ENCODE measurements at places on chromosomes 7 and 10.
A peak's percentile ranks its signal among the peaks of the same experiment; 100 is the strongest.

DNA sequence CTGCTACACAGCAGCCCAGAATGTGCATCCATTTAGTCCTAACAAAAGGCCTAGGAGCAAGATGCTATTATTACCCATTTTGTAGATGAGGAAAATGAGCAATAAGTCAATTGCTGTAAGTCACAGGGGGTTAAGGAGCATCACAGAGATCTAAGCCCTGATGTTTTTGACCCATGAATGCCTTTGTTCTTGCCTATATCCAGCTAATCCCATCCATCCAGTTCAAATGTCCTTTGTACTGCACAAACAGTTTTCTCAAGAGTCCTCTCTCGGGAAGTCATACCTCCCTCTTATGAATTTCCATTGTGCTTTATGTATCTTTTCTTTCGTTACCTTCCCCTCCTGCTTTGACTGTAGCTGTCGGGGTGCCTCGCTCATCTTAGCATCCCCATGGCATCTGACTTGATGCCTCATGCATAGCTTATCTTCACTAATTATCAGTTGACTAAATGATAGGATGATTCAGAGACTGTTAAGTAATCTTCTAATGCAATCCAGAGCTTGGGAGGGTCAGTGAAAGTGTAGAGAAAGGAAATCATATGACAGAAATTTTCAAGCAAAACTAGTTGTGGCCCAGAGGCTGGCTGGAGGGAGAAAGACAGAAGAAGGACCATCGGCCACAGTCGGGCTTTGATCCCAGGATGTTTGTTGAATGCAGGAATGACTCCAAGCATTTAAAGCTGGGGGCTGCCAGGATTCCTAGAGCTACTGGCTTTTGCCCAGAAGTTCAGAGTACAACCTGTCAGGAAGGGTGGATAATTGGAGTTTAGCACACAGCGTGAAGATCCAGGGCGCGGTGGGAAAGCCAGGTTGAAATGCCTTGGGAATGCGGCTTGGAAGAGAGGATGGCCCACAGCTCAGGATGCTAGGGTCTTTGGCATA, 23.5 kb downstream of the BLVRA start:
- DNase-seq = no peak

DNA sequence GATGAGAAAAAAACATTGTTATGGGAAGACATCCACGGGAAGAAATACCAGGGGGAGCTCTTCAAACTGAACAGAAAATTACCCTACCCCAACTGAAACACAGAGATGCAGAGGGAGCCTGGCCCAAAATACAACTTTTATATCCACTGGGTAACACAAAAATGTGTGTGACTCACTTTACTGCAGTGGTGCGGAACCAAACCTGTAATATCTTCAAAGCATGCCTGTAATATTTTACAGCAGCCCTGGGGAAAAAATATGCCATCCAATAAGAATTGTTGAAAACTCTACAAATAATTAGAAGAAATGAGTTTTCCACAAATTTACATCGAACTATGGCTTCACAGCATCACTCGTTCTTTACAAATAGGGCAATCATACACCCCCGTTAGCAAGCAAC, 49.8 kb upstream of the SRRM3 start:
- DNase-seq = no peak

DNA sequence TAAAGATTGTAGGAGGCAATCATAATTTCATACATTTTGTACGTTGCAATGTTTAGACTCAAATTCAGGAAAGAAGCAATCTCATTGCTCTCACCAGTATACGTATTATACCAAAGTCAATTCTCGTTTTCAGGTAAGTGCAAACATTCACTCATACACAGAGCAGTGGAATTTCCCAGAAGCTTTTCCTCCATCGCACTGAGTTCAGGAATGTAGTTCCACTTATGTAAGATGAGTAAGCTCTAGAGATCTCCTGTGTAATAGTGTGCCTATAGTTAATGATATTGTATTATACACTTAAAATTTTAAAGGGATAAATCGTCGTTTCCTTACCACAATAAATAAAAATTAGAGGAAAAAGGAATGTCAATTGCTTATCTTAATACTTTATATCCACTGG, 470.8 kb upstream of the KCND2 start:
- no peak for DNase-seq

GRCh38 chr7:1361016-1361755, 98.1 kb downstream of the MICALL2 start:
- DNase-seq = no peak

- no peak for DNase-seq
These were observed 54.8 kb downstream of the PPP1R17 start for GRCh38 chr7:31741852-31742251.

- DNase-seq = no peak
These were observed 3.6 kb downstream of the ARHGAP21 start for GRCh38 chr10:24720096-24720495.

DNA sequence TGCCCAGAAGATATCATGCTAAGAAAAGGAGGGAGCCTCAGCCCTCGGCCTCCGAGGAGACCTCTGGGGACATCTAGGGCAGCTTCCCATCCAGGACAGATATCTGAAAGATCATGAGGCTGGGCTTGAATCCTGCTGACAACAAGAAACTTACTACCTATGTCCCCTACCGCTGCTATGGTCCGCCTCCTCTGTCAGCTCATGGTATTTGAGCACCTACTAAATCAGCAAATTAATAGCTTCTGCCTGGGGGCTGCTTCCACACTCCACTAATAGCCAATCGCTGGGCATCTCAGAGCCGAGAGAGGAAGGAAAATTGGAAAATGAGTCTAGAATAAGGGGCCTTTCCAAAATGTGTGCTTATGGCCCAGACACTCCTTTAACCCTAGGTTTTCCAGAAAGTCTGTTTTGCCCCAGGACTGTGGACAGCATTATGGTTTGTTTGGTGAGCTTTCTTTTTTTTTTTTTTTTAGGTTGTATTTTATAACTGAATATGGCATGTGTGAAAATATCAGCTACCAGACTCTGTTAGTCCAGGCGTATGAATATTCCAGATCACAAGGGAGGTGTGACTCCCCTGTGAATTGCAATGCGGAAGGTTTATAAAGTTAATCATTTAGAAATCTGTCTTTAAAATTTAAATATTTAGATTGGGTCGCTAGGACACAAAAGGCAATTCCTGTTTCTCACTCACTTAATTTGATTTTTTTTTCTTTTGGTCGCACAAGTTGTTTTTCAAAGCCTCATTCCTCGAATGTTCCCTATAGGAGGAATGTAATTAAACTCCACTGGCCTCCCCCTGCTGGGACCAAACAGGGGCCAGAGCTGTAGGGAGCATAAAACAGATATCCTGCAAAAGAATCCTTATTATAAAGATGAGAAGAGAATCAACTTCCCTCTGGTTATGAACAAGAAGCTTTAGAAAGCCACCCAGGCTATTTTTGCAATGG, 89.4 kb downstream of the PARP12 start:
- DNase-seq = no peak

GRCh38 chr10:100979791-100980272, 7.5 kb downstream of the MRPL43 start:
- no peak for DNase-seq

DNA sequence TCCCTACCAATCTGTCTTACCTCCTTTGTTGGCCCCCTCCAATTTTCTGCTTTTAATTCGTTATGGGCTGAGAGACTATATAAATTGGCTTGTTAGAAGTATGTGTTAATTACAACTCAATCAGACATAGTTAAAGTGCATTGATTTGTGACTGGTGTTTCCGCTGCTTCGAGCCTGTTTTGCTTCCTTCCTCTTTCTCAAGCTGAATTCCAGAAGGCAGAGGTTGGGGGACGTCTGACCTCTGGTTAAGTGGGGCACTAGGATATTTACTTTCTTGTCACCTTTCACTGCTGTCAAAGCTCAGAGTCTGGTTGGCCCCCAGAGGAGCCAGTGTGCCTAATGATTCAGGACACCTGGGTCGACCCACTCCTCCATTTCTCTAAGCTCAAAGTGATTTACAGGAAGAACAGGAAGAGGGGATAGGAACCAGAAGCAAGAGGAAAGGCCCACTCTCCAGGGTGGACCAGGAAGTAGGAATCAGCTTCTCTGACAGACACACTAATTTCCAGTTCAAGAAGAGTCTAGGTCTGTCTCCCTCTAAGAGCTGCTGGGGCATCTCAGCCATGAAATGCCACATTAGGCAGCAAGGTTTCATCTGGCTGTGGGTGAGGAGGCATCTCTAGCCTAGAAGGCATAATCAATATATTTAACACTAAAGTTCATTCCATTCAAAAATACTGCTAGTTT, 397.2 kb upstream of the NPVF start:
- DNase-seq = no peak

DNA sequence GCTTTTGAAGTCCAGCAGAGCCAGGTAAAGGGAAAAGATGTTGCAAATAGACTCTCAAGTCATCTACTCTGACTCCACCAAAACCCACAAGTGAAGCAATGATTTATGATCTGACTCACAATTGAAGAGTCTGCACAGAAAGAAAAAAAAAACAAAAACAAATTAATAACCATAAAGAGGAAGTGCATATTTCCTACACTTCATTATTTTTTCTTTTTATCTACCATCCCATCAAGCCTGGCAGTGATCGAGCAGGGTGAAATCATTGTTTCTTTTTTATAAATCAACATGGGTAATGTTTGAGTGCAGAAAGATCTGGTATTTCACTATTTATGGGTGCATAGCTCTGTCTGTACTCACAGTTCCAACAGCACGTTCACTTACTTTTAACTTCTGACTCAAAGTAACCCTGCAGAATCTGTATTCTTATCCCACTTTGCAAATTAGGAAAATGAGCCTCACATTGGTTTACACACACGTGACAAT, 829.0 kb downstream of the TNS3 start:
- no peak for DNase-seq

GRCh38 chr10:35172574-35172973, 45.9 kb downstream of the CREM start:
- no peak for DNase-seq

GRCh38 chr10:111360260-111360925, 283.6 kb downstream of the ADRA2A start:
- peak; percentile 11 for DNase-seq

DNA sequence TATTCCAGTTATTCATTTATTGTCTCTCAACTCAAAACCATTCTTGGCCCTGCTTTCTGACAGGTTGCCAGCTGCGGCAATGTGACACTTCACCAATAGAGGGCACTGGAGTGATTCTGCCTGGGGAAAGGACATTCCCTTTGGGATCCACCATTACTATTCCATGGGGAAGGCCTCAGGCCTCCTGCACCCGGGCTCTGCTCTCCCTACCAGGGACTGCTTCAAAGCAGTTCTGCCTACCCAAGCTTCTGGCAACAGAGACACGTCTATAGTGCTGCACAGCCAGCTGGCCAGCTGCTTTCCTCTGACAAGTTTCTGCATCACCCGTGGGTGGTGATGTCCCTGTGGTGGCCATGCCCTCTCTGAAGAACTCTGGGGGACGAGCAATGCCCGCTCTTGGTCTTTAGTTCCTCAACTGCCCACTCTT, 163.8 kb downstream of the ELMO1 start:
- DNase-seq = no peak

DNA sequence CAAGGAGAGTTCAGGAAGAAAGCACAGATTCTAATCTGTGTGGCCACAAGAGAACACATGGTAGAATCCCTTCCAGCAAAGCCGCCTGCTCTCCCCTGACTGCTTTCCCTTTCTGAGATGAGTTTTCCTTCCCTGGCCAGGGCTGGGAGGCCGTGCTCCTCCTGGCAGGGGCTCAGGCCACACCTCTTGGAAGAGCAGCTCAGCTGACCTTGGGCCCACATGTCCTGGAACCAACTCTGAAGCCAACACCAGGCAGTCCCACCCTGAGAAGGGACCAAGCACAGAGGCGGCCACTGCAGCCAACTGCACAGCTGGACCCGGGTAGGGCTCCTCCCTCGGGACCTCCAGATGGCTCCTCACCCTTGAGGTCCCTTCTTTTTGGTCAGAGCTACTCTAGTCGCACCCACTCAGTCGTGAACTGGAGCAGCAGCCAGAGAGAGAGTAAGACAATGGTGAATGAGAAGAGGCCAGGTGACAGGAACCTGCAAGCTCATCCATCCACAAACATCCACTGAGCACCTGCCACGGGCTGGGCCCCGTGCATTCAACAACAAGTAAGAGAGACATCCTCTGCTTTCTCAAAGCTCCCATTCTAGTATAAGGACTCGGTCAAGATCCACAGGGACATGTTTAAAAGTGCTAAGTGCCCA, 40.3 kb downstream of the FAM53B start:
- DNase-seq = peak; percentile 72

GRCh38 chr10:20313665-20314064, 497.4 kb downstream of the PLXDC2 start:
- DNase-seq = no peak

DNA sequence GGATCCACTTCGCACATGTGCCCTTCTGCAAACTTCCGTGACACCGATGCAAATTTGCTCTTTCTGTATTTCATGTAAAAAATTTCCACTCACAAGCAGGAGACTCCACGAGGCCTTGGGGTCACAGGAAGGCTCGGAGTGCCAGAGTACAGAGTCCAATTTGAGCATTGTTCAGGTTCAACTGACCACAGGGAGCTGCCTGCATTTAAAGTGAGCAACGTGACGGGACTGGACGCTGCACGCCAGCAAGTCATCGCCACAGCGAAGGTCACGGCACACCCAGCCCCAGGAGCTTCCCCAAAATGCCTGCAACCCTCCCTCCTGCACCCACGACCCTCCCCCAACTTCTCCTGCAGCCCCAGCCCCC, 41.5 kb upstream of the NKX6-2 start:
- DNase-seq = no peak

DNA sequence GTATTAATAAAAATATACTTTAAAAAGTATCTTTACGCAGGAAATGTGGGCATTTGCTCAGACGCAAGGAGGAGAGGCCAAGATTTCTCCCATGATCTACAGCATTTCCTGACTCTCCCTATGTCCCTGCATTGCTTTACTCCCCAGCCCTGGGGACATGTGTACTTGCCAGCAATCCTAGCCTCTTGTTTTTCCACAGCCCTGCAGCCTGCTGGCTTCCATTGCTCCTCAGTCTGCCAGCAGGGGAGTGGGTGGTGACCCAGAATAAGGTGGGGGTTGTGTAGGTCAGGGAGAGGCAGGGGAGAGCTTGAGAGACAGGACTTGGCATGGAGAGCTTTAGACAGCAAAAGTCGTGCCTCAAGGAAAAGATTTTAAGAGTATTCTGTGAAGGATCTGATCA, 307.7 kb downstream of the CDK14 start:
- no peak for DNase-seq

GRCh38 chr10:10589540-10590303, 427.9 kb upstream of the CELF2 start:
- DNase-seq = no peak

- no peak for DNase-seq
These were observed 913.4 kb downstream of the CNTNAP2 start for GRCh38 chr7:147029953-147030352.

GRCh38 chr7:88357781-88358525, 51.3 kb upstream of the STEAP4 start:
- DNase-seq = no peak

GRCh38 chr10:78118591-78118990, 84.9 kb downstream of the RPS24 start:
- DNase-seq = no peak

- DNase-seq = no peak
These were observed 32.9 kb downstream of the AUTS2 start for GRCh38 chr7:69631131-69631530.

GRCh38 chr10:63213489-63213888, 80.4 kb downstream of the NRBF2 start:
- DNase-seq = no peak
